T follicular helper cell (primary cell): ENCODE measurements at places on chromosomes 16 and 17.

DNA sequence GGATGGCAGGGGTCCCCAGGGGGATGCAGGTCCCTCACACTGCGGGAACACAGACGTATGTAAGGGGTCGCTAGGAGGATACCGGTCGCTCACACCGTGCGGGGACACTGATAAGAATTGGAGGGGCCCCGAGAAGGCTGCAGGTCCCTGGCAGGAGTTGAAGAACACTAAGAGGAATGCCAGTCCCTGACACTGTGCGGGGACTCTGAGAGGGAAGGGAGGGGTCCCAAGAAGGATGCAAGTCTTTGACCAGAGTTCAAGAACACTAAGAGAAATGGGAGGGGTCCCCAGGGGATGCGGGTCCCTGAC lies 510 bp downstream of the ERCC4 start:
- DNase-seq = no peak

DNA sequence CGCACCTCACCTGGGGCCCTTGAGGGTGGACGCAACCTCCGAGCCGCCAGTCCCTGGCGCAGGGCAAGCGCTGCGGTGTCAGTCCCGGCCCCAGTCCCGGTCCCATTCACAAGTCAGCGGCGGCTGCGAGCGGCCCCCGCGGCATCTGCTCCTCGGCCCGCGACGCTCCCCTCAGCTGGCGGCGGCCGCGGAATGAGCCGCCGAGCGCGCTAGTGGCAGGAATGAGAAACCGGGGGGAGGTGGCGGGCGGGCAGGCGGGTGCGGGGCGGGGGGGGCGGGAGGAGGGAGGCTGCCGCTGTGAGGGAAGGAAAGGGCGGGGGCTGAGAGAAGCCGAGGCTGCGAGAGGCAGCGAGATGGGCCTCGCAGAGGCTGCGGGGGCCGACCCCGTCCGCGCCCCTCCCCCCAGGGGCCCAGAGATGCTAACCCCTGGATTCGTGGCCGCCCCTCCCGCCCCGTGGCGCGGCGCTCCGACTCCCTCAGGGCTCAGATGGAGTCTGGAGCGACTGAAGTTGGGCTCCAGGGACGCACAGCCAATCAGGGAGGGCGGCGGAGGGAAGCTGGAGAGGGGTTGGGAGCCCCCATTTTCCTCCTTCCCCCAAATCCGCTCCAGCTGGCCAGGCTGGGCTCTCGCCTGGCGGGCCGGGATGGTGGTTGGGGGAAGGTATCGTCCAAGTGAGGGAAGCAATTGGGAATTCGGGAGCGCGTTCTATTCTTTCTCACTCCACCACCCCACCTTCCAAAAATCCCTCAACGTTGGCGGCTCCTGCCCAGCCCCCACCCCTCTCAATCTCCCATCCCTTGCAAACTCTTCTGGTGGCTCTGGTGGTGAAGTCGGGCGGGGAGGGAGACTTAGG lies at the start of gene CDH11:
Gene CDH11 (minus strand): TSS at position 194 of the 854 bp plus-strand sequence. CDS start 117,194 bp downstream, outside the sequence.
- DNase-seq = no peak

DNA sequence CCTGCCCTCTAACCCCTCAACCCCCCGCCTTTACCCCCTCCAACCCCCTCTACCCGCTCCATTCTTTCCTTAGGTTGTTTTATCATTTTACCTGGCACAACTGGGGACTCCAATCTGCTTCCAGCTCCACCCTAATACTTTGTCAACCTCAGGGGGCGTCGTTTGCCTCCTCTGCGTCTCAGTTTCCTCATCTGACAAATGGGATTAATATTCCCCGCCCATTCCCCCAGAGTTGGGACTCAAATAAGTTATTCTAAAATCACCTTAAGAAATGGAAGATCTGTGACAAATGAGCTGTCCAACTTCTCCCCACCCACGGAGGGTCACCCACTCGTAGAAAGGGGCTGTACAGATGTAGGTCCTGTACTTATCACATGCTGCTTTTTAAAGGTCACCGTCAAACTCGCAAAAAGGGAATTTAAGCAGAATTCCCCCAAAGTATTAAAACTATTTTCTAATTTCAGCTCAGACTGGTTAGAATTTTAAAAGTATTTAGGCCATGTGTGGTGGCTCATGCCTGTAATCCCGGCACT lies 40.6 kb upstream of the CPNE2 start:
- DNase-seq = no peak

DNA sequence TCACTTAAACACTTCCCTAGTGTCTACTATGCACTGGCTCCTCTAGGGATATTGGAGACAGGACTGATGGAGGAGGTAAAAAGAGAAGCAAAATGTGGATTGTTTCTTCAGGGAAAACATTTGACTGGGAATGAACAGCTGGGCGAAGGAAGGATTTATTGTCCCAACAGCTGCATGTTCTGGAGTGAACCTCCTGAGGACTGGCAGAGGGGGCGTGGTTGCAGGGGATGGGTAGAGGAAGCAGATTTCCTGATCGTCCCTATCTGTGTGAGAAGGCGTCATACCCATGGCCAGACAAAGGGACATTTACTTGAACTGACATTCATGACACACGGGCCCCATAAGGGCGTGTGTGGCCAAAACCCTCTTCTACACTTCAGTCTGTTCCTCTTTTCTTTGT lies 321.5 kb downstream of the MAP2K4 start:
- no peak for DNase-seq

DNA sequence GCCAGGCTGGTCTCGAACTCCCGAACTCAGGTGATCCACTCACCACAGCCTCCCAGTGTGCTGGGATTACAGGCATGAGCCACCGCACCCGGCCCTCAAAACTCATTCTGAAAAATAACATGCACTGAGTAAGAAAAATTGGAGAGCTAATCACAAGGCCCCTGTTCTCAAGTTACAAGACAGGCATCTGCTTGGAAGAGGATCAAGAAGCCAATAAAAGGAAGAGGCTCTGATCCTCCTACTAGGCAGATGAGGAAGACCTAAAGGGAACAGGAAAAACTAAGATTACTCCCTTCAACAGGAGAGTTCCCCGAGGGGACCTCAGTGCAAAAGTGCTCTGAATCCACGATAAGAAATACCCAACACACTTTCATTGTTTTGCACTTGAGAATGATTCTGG lies 18.4 kb downstream of the BLMH start:
- DNase-seq = no peak

DNA sequence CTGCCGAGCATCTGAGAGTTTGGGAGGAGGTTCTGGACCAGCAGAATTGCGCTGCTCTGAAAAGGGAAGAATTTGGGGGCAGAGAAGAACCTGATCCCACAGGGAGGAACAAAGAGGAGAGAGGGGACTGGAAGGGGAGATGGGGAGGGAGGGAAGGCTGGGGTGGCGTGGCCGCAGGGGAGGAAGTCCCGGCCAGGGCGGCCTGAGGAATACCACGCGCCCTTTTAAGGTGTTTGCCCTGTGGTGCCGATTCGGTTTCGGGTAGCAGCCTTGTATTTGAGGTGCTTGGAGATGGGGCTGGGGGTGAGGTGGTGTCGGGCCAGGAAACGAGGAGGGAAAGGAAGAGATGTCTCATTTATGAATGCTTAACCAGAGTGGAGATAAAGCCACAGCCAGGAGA lies 51.3 kb downstream of the AKAP1 start:
- DNase-seq = no peak

- DNase-seq = peak; percentile 24
Measured at GRCh38 chr16:70250748-70251628, 752 bp downstream of the EXOSC6 start.

DNA sequence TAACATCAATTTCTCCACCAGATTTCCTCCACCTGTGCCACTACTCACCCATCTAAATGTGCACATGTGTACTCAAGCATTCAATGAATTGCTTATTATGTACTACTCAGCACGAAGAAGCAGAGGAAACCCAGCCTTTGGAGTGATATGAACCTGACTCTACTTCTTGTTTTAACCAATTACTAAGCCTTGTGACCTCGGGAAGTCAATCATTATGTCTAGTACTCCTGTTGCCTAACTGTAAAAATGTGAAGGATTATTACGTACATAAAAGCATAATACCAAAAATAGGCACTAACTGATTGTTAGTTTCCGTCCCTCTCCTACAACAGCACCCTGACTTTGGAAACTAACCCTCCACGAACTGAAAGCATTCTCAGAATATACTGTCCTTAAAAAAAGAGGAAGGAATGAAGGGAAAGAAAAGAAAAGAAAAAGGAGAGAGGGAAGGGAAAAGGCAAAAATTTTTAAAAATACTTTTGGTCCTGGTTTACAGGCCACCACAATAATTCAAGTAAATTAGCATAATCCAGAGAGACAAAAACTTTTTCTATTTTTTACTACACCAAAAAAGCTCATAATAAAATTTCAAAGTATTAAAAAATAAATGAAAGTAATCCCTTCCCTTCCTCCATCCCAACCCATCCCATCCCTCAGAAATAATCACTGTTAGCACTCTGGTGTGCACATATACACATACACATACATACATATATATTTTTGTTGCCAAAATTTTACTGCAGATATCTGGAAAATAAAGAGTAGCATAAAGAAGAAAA lies 53.6 kb downstream of the KANSL1 start:
- no peak for DNase-seq

- DNase-seq = no peak
Measured at GRCh38 chr16:78303946-78304345, 204.5 kb downstream of the WWOX start.
